ENCODE measurements at places on chromosomes 6 and 20.

GRCh38 chr20:46954490-46955038 lies 59.9 kb downstream of the EYA2 start:
- DNase-seq = peak; percentile 83

GRCh38 chr6:76885861-76886301 lies 577.4 kb downstream of the HTR1B start:
- DNase-seq = peak; percentile 59

DNA sequence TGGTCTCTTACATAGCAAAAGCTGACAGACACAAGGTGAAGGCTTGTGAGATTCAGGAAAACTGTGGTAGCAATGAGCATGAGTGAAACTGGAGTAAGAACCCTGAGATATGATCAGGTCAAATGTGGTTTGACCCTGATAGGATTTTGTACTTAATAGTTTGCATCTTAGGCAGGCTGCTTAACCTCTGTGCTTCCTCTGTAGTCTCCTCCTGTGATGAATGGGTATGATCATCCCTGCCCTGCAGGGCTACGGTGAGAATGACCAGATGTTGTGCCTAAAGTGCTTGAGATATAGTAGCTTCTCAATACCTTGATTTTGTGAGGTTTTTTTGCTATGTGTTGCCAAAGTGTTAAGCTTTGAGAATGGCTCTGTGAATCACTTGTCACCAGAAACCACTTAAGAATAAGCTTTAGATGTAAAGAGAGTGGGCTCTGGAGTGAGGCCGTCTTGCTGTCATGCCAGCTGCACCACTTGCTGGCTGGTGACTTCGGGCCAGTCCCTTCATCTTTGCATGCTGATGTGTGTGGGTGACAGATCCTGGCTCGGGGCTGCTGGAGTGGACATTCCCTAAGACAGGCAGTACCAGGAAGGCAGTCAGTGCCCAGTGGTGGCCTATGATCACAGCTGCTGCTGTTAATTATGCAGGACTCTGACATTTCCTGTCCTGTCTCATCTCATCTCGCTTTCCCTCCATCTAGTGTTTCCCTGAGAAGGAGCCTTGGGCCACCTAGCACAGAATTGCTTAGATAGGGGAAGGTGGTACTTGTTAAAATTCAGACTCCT lies 254.7 kb downstream of the NFATC2 start:
- DNase-seq = no peak

DNA sequence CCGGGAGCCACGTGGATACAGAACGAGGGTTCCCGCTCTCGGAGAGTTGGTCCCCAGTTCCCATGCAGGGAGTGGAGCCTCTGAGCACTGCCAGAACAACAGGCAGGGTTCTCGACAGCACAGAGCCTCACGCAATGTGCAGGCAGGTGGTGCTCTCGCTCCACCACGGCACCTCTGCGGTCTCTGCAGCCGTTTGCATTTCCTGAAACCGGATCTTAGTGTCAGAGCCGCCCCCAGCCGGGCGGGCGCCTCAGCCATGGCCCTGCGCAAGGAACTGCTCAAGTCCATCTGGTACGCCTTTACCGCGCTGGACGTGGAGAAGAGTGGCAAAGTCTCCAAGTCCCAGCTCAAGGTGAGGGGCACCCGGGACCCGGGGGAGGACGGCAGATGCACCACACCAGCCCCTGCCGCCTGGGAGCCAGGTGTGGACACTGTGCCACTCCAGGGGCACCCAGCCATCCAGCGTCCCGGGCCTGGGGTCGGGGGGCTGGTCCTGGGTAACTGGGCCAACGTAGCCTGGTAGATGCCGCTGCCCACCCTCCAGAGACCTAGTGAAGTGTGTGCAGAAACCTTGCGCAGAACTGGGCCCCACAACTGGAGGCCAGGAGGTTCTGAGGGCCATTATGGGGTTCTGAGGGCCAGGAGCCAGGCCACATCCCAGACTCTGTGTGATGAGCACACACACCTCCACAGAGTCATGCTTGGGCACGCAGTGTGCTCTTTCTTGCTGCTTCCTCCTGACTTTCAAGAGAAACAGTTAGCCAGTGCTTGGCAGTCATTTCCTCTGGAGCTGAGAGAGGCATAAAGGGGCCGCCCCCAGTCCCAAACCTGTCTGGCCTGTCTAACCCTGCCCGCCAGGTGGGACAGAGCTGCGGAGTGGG lies at the start of gene DEF6:
DEF6 (plus strand) TSS at position 218 of the 881 bp plus-strand sequence; CDS start at position 257, 39 bp downstream.
- DNase-seq = peak; percentile 44

- no peak for DNase-seq
These were observed 3.0 kb upstream of the HTR1E start for GRCh38 chr6:86934365-86934764.

DNA sequence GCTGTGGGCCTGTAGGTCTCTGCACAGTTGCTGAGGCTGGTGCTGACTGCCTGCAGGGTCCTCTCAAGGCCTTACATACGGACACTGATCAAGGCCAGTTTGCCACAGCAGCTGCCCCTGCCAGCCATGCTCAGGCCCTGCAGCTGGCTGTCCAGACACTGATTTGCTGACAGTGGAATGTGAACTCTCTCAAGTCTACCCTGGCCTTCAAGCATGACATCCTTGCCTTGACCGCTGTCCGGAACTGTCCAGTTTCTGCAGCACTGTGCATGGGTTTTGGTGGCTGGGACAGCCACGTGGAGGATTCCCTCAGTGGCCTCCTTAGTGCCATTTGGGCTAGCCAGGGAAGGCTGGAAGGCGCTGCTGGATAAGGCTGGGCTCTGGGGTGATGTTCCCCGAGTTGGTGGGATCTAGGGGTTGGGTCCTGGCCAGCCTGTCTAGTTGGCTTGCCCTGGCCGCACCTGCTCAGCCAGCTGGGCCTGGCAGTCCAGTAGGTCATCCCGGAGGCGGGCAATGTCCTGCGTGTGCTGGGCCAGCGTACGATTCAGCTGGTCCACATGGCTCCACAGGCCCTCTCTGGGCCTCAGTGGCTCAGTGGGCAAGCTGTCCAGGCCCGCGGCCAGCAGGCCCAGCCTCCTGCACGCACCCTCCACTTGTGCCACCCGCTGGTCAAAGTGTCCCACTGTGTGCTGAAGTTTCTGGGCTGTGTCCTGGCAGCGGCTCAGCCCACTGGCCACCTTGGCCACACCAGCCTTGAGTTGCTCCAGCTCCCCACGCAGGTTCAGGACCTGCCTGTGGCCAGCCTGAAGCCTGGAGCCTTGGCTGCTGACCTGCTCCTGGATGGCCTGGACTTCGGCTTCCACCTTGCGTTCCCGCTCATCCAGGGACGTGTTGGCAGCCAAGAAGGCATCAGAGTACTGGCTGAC lies 5.5 kb downstream of the EMILIN3 start:
- no peak for DNase-seq

DNA sequence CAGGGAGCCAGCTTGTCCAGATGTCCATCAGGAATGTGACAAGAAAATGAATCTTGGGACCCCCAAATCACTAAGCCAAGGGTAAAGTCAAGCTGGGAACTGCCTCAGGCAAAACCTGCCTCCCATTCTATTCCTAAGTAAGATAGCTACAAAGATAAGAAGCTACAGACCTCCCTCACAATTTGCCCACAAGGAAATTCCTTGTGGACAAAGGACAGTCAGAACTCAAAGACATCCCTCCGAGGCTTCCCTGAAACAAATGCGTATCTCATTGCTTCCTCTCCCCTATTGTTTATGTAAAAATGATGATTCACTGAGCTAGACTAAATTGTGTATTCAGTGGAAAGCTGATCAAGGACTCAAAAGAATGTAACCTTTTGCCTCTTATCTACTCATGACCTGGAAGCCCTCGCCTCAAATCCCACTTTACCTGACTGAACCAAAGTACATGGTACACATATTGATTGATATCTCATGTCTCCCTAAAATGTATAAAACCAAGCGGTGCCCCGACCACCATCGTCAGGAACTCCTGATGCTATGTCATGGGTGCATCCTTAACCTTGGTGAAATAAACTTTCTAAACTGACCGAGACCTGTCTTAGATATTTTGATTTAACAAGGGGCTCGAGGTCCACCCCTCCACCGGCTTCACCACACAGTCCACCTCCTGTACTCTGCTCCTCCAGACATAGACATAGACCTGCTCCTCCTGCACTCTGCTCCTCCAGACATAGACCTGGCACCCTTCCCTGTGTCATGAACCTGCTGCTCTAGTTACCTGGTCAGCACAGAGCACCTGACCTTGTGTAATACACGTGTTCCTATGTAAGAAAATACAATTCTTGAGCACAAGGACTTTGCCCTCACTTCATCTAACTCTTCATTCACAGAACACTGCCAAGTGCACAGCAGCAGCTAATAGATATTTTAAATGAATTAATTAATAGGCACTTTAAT lies 81.4 kb downstream of the WDR27 start:
- DNase-seq = no peak

DNA sequence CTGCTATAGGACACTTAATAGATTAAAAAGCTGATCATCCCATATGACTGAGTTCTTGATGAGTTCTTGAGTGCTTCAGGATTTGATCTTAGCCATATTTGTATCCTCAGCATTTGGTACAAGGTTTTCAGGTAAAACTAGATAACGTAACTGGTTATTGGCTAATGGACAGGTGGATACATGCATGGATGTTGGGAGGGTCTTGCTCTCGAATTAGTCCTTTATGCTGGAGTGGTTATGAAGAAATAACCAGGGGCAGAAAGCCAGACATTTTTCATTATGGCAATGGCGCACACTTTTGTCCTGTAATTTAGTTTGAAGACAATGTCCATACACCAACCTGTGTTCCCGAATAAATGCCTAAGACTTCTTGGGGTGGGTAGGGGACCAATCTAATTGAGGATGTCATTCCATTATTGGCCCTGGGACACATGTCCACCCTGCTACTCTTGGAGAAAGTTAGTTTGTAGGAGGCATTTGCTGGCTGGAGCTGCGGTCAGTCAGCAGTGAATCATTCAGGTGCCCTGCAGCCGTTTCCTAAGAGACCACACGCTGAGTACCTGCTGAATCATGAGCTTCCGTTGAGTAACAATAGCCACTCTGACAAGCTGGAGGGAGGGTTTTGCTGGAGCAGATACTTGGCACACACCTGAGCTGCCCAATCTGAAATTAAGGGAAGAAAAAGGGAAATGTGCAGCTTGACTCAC lies 194.4 kb downstream of the FOXA2 start:
- DNase-seq = no peak

DNA sequence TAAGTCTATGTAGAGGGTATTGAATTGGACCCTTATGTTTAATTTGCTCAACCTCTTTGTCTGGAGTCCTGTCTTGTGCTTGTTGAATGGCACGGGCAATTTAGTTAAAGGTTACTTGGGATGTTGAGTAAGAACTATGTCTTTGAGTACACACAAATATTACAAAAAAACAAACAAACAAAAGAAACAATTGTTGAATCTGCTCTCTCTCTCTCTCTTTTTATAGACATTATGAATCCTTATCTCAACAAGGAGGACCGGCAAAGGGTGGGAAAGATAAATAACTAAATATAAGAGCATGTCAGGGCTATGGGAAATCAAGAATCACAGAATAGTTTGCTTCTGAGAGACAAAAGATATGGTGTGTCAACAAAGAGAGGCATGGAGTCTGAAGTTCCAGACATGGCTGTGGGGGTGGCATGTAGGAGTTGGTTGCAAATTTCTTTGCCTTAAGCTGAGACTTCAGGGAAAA lies 608.6 kb downstream of the UTRN start:
- DNase-seq = no peak

GRCh38 chr20:32510601-32511357 lies 74.4 kb downstream of the NOL4L start:
- no peak for DNase-seq

DNA sequence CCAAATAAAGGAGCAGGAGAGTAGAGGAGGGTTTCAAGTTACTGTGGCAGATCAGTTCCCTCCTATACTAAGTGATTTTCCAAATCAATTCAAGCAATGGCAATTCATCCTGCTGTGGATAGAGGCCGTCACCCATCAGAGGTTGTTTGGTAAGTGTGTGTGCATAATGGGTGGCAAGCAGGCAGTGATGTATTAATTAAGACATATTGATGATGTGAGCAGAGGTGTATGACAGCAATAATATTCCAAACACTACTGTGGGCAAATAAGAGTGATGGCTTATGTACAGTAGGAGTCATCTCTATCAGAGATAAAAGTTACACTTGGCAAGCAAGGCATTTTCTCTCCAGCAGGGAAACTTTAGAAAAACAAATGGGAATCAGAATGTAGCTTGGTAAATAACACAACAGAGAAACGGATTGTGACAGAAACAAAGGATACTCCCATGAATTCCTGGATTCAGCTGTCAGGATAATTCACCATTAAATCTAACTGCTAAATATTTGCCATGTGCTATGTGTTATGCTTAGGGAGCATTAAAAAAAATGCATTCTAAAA lies 196.3 kb downstream of the KHDC1L start:
- no peak for DNase-seq

DNA sequence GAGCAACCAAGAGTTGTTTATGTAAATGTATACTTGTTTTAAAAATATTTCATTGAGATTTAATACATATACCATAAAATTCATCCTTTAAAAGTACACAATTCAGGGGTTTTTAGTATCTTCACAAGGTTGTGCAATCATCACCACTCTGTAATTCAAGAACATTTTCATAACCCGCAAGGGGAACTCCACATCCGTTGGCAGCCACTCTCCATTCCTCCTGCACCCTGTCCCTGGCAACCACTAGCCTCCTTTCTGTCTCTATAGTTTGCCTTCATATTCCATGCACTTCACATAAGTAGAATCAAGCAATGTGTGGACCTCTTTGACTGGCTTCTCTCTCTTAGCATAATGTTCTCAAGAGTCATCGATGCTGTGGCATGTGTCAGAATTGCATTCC lies 104.2 kb upstream of the PDE10A start:
- DNase-seq = no peak
